T-helper 1 cell treated with Interleukin-12 subunit alpha and Interleukin-12 subunit beta and Interleukin-4 antibody, amounts not matched to agents 30 ng/mL and 1 ng/mL, for 36 hours (primary cell): ENCODE measurements at places on chromosomes 7 and 10. TPM values are rescaled to one million over a fixed set of nuclear protein-coding genes. Genes with fewer than 3 reads are reported as not detected.

Gene KIF11
- 52.4 and 52.8 TPM in 2 replicates for total RNA-seq

Gene AHR
- total RNA-seq = 17.1 and 24.8 TPM in 2 replicates

Gene NPTX2
- total RNA-seq = not detected in 2 replicates

Gene C7orf57
- total RNA-seq = 0.10 TPM in 1 of 2 replicates, not detected in the other

Gene HIBADH
- 11.5 and 12.7 TPM in 2 replicates for total RNA-seq

Gene HOGA1
- not detected in 2 replicates for total RNA-seq

Gene UBN2
- 13.8 and 14.5 TPM in 2 replicates for total RNA-seq

Gene PTPRE
- total RNA-seq = 27.7 and 35.7 TPM in 2 replicates

Gene ABCC2
- total RNA-seq = 1.9 and 2.2 TPM in 2 replicates

Gene C7orf33
- total RNA-seq = not detected in 2 replicates

Gene EPO
- total RNA-seq = not detected in 2 replicates

Gene BHLHA15
- 0.64 and 1.2 TPM in 2 replicates for total RNA-seq

Gene SH2D4B
- total RNA-seq = 0.10 and 0.17 TPM in 2 replicates

Gene MMD2
- not detected in 2 replicates for total RNA-seq

Gene LRRC61
- 40.2 and 41.6 TPM in 2 replicates for total RNA-seq

Gene CYP2C9
- not detected in 2 replicates for total RNA-seq

Gene ATOH7
- not detected in 2 replicates for total RNA-seq

Gene TMEM184A
- not detected in 2 replicates for total RNA-seq

Gene LRRC18
- not detected in 2 replicates for total RNA-seq

Gene TYW1B
- total RNA-seq = 3.3 and 3.9 TPM in 2 replicates

Gene INSYN2A
- total RNA-seq = not detected in 2 replicates

Gene PKD2L1
- total RNA-seq = 0.20 and 0.24 TPM in 2 replicates

Gene ANXA8
- 0.32 and 0.66 TPM in 2 replicates for total RNA-seq

Gene DGKI
- 3.4 and 3.6 TPM in 2 replicates for total RNA-seq

Gene BMI1
- 49.7 and 50.7 TPM in 2 replicates for total RNA-seq

Gene GAD2
- total RNA-seq = not detected in 2 replicates

Gene PNLIPRP3
- total RNA-seq = not detected in 2 replicates

Gene TMEM248
- 97.4 and 101 TPM in 2 replicates for total RNA-seq

Gene AGR3
- total RNA-seq = not detected in 2 replicates

Gene INHBA
- 0.32 and 0.54 TPM in 2 replicates for total RNA-seq

Gene FRMD4A
- 0.02 TPM in 1 of 2 replicates, not detected in the other for total RNA-seq

Gene MSMB
- total RNA-seq = not detected in 2 replicates
